Ureter (tissue), 1 donor: ENCODE measurements at places on chromosomes 1 and 21. TPM values are rescaled to one million over a fixed set of nuclear protein-coding genes. Genes with fewer than 3 reads are reported as not detected.

DNA sequence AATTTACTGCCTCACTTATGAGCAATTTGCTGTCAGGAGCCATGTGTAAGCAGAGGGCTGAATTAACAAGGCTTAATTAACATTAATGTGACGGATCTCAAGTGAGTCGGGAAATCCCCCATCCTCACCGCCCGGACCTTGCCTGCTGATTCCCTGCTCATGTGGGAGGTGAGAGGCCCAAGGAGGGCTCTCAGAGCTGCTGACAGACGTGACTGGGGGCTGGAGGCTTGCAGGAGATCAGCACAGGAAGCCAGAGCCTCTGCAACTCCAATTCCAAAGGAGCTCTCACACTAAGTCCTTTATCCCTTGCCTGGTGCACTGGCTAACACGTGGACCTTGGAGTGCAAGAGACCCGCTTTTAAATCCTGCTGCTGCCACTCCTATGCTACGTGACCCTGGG is 19.4 kb downstream of the LRP8 start:
- no peak for DNase-seq

DNA sequence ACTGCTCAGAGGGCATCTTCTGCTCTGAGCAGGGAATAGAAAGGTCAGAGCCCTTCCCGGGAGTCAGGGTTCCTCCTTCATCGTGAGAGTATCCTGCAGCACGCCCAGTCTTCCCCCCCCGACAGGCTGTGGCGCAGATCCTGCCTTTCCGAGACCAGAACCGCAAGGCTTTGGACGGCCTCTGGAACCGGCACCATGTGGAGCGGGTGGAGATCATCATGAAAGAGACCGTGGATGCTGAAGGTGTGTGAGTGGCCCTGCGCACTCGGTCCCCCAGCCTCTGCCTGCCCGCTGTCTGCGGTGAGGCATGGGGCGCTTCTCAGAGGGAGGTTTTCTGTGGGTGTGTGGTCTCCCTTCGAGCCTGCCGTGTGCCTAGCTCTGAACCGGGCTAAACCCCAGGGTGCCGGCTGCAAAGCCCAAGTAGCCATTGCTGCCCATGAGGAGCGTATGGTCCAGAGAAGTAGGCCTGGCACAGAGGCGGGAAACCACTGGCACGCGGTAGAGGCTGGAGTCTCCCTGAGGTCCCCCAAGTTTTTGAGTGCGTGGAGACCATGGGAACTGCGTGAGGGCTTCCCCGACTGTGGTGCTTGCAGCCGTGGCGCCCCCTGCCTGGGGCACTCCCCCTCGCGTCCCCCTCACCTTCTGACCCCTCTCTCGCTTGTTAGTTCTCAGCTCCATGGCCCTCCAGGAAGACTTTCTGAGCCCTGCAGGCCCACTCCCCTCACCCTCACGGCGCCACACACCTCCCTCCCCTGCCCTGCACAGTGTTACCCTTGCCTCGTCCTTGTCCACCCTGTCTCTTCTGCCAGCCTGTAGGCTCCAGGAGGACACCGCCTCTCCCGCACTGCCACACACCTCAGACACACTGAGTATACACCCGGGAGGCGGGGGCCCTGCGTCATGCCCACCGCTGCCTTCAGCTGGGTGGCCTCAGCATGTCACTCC is 12.5 kb downstream of the H6PD start:
- DNase-seq, result no peak

DNA sequence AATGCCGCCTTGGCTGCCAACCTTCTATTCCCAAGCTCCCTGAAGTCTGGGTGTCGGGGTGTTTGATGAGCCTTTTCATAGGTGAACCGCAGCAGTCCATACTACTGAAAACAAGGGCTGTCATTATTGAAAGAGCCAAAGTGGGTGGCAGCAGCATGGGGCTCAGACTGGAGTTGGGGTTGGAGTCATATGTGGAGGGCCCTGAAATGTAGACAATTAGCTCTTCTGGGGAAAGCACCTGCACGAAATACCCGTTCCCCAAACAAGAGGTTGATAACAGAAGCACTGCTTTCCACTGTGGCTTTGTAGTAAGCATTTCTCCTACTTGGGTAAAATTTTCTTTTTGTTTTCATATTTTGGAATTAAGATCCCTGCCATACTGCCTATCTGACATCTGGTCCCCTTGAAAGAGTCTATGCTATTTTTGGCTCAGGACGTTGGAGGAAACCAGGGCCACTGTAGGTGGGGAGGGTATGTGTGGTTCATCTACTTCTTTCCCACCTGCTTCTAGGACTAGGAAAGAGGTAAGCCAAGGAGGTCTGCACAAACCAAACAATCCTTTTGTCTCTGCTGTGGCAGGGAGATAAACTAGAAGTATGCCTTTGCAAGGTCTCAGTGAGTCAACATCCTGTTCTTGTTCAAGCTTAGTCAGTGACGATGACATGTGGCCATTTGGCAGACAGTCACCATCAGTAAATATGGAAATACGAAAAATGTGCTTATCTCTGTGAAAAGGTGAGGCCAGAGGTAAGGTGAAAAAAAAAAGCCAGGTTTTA is 197.0 kb upstream of the UBE2U start:
- DNase-seq, result no peak

- DNase-seq, result no peak
Observed at GRCh38 chr1:70109241-70109640, 96.1 kb downstream of the LRRC40 start.

DNA sequence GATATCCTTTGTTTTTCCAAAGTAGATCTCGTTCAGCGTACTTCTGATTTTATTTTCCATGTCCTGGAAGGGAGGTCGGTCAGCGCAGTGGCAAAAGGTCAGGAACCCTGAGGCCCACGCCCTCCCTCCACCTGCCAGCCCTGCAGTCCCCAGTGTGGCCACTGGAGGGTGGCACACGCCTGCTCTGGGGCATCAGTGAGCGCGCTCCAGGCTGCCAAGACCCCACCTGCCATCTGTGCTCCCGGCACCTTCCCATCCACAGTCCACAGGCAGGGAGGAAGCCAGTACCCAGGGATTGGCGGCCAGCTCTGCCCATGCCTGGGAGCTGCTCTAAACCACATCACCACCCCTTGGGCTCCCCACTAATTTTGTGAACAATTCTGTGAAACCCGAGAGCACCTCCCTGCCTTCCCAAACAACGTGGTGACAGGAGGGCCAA is 32.3 kb downstream of the SLC66A1 start:
- no peak for DNase-seq

DNA sequence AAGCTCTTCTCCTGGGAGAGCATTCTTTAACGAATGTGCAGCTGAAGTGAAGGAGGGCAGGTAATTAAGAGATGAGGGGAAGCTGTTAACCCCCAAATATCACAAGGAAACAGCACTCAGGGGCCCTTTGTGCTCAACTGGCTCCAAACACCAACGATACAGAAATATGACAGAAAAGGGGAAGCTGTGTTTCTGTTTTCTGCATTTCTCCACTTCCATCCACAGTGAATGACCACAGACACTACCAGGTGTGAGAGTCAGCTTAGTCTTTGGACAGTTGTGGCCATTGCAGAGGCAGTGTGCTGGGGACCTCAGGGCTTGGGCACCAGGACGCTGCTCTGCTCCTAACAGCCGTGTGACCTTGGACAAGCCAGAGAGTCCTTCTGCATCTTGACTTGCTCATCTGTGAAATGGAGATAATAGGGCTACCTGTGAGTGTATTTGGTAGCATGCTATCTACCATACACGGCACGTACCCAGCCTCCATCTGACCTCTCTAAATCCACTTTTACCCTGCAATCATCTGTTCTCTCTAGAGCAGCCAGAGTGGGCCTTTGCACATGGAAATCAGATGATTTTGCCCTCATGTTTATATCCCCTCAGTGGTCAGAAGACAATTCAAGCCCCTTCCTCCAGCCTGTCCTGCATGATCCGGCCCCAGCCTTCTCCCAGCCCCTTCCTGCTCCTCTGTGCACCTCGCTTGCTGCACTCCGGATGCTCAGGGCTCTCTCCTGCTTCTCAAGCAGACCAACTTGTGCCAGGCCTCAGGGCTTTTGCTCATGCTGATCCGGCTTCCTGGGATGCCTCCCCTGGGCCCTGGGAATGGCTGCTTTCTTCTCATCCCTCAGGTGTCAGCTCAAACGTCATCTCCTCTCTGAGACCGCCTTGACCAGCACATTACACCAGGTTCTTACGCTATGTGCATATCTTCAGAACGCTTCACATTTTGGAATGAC is 4.7 kb upstream of the TINAGL1 start:
- DNase-seq, result peak; percentile 31

GRCh38 chr1:234617986-234618736 is 8.2 kb upstream of the IRF2BP2 start:
- no peak for DNase-seq

GRCh38 chr1:180415985-180416633 is 86.3 kb downstream of the ACBD6 start:
- DNase-seq, result no peak

GRCh38 chr1:222546091-222546490 is 1.8 kb downstream of the HHIPL2 start:
- no peak for DNase-seq

DNA sequence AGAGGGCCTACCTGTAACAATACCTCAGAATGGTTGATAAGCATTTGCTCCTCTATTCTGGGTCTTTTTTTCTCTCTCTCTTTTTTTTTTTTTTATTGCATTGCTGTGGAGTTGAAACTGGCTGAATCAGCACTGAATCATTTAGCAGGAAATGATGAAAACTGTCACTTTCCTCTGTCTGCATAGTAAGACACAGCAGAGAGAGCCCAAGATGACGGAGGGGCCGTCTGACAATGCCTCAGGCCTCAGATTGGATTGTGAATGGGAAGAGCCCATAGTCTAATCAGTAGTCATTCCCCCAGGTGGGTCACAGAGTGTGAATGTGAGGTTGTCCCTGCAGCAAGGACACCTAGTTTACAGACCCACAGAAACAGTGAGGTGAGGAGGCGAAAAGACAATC is 193.2 kb upstream of the PLXNA2 start:
- no peak for DNase-seq

DNA sequence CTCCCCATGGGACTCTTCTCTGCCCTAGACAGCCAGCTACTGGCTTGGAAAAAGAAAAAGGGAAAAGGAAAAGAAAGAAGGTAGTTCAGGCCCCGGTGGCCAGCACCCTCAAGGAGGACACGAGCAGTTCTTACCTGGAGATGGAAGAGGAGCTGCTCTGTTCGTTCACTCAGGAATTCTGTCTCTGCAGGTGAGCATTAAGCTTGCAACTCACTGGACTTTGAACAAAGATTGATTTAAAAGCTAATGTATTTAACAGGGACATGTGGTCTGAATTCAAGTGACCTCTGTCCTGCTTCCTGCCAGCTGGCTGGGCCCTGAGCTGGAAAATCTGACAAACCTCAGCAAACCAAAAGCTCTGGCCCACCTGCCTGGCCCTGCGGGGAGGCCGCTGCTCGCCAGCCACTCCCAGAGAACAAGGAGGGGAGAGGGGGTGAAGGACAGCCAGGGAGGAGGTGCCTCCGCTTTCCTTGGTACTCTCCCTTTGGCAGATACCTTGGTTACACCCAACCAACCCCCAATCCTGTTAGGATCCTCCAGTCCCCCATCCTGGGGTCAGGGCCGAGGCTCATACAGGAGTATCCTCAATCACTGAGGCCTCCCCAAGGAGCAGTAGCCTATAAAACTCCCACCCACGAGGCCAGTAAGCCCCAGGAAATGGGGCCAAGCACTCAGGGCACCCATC is at the start of gene PDZK1:
TSS of gene PDZK1 (minus strand) at position 186 of the 685 bp plus-strand sequence. CDS start 19,347 bp downstream, outside the sequence.
- no peak for DNase-seq

DNA sequence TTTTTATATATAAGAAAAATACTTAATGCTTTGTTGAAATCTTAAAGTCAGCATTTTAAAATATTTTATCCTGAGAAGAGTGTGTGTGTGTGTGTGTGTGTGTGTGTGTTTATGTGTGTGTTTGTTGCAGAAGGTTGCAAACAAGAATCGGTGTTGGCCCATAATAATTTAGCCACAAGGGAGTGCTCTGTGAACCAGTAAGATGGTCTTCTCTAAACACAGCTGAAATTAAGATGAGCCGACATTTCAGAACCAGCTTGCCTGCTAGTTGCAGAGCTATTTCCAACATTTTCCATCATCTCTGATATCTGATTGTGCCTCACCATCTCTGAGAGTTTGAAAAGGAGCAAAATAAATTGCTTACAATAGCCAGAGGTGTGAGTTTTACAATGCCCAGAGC is 158.8 kb upstream of the SGIP1 start:
- no peak for DNase-seq

DNA sequence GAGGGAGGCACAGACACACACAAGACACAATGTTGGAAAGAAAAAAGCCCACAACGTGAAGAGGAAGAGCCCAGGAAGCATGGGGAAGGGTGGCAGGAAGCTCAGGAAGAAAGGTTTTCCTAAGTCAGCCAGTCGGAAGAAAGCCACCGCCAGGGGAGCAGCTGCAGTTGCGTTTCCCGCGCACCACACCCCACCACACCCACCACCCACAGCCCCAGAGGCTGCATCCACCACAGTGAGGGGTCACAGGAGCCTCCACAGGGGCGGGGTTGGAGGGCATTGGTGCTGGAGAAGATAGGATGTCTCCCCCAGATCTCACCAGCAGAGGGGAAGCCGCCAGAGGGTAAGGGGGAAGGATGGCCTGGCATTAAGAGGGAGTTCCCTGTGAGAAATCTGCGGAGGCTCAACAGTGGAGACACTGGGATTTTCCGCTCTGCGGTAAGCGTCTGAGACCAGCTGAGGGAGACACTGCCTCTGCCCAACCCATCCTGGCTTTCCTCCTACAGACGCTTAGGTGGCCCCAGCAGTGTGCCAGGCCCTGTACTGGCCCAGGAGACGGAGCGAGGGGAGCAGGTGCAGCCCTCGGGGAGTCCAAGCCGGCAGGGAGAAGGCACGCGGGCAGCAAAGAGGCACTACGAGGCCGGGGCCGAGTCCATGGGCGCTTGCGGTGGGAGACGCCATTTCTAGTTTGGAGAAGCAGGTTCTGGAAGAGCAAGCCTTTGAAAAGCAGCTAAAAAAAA is 19.8 kb downstream of the PGLYRP3 start:
- DNase-seq, result no peak

DNA sequence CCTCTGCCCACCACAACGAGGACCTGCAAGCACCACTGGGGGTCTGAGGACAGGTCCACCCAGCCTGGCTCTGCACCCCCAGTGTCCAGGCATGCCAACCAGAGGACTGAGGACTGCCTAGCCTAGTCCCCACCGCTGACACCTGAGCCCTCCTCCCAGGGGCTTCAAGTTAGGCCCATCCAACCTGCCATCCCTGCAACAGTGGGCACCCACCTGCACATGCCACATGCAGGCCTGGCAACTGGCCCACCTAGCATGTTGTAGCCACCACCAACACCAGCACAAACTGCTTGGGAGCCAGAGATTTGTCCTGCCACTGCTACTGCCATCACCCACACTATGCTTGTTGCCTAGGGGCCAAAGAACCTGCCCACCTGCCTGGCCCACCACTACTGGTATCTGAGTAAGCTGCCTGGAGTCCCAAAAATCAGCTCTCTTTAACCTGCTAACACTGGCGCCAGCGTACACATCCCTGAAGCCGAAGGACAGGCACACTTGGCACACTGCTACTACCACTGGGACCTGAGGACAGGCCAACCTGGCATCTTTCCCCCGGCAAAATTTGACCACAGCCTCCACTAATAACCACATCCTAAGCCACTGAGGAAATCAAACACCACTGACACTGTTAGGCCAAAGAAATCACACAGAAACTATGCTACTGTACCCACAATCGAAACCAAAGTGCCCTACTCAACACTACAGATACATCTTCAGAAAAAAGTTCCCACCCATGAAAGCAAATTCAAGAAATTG is 61.5 kb downstream of the PSMG1 start:
- no peak for DNase-seq

The KCNH1 gene
- total RNA-seq, result 0.86 TPM

The ZSCAN20 gene
- 5.8 TPM for total RNA-seq

The OR2T33 gene
- total RNA-seq, result not detected

The PRR9 gene
- not detected for total RNA-seq

The C1orf105 gene
- not detected for total RNA-seq

The CD247 gene
- 4.7 TPM for total RNA-seq

The AKR7A3 gene
- 1.8 TPM for total RNA-seq

The GJA9 gene
- total RNA-seq, result 0.42 TPM

The HENMT1 gene
- 8.8 TPM for total RNA-seq

The PGLYRP3 gene
- total RNA-seq, result not detected

The SHISA4 gene
- total RNA-seq, result 11.6 TPM
